IPS DF 6.9 (cell line): ENCODE measurements at places on chromosomes 2 and 18.

DNA sequence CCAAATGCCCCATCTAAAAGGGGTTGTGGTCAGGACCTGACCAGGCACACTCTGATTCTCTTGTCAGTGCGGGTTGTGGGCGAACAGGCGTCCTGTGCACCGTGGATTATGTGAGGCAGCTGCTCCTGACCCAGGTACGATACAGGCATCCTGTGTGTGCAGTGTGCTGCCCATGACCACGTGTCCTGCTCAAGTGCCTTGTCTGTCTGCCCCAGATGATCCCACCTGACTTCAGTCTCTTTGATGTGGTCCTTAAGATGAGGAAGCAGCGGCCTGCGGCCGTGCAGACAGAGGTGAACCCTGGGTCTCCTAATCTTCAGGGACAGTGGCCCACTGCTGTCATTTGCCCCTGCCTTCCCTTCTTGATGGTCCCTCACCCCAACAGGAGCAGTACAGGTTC, 14.6 kb downstream of the PTPN18 start:
- DNase-seq = no peak

DNA sequence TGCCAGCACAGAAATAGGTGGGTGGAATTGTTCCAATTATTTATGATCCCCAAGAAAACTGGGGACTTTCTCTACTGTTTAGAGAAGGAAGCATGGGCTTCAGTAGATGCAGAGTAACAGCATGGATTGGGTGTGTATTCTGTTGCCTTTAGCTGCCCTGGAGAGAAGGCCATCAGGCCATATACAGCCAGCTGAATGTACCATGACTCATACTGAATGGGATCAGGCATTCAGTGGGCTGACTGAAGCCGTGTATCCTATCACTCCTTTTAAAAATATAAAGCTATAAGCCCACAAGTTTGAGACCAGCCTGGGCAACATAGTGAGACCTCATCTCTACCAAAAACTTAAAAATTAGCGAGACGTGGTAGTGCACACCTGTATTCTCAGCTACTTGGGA, 16.7 kb upstream of the PLEKHM3 start:
- no peak for DNase-seq

GRCh38 chr2:60550178-60550983, 3.1 kb downstream of the BCL11A start:
- DNase-seq = no peak

DNA sequence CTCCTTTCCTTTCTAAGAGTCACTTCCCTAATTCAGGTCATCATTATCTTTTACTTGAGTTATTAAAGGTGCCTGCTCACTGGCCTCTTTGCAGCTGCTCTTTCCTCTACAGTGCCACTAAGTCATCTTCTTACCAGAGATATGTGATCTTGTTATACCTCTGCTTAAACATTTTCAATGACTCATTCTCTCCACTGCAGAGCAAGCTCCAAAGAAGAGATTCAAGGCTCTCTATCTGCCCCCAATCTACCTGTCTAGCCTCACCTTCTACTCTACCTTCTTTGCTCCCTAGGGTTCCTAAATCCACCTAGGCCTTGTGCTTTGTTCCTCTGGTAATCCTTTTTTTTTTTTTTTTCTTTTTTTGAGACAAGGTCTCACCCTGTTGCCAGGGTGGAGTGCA, 3.1 kb downstream of the ARHGEF33 start:
- DNase-seq = no peak

- DNase-seq = no peak
Observed at GRCh38 chr2:134052173-134052572, 201.7 kb upstream of the MGAT5 start.
